A549 (cell line): ENCODE measurements at places on chromosomes 1 and 21. TPM values are rescaled to one million over a fixed set of nuclear protein-coding genes. Genes with fewer than 3 reads are reported as not detected.

- no peak for DNase-seq
These were observed 24.0 kb downstream of the NADK start for GRCh38 chr1:1754051-1754815.

DNA sequence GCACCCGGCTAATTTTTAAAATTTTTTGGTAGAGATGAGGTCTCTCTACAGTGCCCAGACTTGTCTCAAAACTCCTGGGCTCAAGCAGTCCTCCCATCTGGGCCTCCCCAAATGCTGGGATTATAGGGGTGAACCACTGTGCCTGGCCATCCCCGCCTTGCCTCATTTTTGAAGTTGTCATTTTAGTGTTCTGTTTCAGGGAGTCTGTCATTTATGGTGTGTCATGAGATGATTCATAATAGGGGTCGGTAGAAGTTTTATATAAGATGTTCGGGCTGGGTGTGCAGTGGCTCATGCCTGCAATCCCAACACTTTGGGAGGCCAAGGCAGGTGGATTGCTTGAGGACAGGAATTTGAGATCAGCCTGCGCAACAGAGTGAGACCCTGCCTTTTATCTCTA lies 8.5 kb downstream of the PRCC start:
- no peak for DNase-seq

The FABP3 gene
- not detected in 3 replicates for polyA plus RNA-seq

DNA sequence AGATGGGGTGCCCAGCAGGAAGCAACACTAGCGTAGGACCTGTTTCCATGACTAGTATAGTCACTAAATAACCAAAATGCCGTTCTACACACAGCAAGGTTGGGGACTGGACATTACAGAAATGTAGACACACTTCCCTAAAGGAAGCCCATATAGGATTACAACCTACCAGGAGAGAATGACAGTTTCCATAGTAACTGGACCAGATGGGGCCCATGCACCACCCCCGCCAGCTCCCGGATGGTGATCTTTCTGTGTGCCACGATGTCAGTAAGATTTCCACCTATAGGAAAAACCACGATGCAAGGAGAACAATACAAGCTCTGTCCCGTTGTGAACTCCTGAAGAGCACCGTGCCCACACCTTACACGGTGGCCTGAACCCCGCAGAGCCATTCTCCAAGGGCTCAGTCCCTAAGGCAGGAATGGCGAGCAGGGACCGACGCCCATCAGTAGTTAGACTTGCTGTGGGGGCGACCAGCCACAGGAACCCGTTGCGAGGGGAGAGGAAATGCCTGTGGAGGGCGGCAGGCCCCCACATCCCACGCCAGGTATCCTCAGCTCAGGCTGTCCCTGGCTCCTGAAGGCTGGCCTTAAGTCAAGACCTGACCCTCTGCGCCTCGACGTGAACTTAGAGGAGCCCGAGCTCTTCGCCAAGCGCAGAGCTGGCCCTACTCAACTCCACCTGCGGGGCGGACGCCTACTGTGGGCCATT lies 13.6 kb upstream of the CEP85 start:
- DNase-seq, result no peak

- DNase-seq, result peak; percentile 12
These were observed at the start of gene CSMD2 for GRCh38 chr1:34164771-34165391. CSMD2 (minus strand) TSS chr1:34165230; CDS start chr1:34165097, 133 bp downstream.

GRCh38 chr21:43817157-43818086 lies 28.0 kb downstream of the RRP1 start:
- DNase-seq, result no peak

DNA sequence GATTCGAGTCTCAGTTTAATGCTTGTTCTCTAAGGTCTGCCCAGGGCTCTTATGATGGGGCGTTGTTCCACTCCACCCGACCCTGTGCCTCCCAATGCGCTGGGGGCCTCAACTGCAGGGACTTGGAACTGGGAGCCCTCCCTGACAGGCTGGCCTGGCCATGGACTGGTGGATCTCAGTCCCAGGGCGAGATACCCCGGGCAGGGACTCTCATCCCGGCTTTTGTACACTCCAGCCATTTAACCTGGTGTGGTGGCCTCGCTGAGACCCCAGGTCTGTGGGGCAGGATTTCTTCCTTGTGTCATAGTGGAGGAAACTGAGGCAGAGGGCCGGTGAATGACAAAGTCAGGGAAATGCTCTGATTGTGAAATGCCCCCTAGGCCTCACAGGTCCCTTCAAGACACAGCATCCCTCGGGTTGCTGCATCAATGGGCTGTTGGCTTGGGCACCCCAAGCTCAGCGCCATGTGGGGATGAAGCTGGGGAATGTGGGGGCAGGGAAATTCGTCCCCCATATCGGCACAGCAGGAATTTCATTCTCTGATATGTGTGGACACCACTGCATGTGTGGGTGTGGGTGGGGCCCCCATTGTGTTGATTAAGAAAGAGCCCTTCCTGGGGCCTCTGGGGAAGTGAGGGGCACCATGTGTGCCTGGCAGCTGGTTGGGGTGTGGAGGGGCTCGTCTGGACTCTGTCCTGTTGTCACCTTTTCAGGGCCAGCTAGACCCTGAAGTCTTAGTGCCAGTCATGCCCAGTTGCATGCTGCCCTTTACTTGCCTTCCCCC lies 19.9 kb upstream of the ZNF678 start:
- no peak for DNase-seq

DNA sequence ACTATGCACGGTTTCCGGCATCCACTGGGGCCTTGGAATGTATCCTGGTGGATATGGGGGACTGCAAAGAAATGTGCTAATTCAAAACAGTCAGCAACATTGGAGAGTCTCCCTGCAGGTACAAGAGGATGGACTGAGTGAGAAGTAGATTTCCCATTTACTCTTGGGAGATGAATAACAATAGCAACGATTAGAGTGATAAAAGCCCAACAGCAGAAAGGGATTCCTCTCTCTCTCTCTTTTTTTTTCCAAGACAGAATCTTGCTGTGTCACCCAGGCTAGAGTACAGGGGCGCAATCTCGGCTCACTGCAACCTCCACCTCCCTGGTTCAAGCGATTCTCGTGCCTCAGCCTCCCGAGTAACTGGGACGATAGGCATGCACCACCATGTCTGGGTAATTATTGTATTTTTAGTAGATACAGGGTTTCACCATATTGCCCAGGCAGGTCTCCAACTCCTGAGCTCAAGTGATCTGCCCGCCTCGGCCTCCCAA lies 5.0 kb upstream of the SHCBP1L start:
- DNase-seq, result no peak

DNA sequence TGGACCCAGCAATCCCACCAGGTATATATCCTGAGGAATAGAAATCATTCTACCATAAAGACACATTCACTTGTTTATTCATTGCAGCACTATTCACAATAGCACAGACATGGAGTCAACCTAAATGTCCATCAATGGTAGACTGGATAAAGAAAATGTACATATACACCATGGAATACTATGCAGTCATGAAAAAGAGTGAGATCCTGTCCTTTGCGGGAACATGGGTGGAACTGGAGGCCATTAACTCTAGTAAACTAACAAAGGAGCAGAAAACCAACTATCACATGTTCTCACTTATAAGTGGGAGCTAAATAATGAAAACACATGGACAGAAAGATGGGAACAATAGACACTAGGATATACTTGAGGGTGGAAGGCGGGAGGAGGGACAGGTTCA lies 36.1 kb upstream of the PRKACB start:
- no peak for DNase-seq

- DNase-seq, result peak; percentile 13
These were observed 1.6 kb downstream of the KCNE1 start for GRCh38 chr21:34510148-34511142.
